ENCODE measurements at places on chromosomes 5 and 9.

DNA sequence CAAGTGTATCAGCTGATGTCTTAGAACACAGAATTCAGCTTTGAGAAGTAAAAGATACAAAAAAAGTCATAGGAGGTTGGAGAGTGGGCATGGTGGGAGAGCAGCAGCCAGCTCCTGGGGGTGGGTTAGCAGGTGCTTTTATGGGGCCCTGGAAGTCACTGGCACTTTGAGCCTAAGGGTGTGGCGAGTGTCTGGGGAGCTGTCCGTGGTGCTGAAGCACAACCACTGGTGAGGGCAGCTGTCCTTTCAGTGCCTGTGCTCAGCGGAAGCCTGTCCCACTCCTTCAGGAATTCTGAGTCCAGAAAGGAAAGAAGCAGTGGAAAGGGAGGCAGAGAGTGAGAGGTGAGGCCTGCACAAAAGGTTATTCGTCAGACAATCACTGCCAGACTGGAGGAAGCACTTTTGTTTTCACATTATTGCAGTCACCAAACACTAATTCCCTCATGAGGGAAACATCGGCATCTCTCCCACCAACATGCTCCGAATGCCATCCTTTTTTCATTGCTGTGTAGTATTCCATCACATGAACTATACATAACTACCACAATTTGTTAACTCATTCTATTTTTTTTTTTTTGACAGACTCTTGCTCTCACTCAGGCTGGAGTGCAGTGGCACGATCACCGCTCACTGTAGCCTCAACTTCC is 59.4 kb upstream of the RAPGEF1 start:
- peak; percentile 3 for DNase-seq

- DNase-seq: peak; percentile 19
Observed at GRCh38 chr5:123549256-123549904, 37.4 kb downstream of the CSNK1G3 start.

DNA sequence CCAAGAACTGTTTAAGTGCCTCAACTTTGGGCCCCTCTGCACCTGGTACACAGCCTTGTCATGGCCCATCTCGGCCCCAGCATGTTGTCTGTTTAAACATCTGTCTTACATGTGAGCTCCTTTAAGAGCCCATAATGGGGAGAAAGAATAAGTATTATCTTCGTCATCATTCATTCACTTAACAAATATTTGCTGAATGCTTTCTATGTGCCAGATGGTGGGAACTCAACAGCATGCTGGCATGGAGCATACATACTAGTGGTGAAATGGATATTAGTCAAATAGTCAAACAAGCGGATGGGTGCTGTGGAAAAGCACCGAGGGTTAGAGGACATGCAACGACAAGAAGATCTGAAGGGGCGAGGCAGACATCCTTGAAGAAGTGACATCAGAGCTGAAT is 54.5 kb downstream of the GABBR2 start:
- no peak for DNase-seq

- no peak for DNase-seq
Observed at GRCh38 chr5:52895572-52896413, 93.4 kb upstream of the ITGA2 start.

DNA sequence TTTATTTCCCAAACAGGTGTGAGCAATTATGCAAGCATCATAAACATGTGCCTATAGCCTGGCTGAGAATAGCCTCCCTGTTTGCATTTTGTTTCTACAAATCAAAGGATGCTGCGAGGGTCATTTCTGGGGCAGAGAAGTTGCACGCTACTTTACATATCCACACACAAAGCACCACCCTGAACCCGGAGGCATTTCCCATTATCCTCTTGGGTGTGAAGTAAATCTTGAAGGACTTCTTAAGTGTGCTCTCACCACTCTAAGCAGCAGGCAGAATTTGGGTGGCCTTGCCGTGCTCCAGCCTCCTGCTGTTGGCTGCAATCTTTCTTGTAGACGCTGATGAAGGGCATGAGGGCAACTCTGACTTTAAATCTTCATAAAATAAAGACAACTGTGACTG is 124.0 kb upstream of the TLE4 start:
- no peak for DNase-seq

- no peak for DNase-seq
Observed at GRCh38 chr9:34049630-34050384, 1.1 kb upstream of the UBAP2 start.

DNA sequence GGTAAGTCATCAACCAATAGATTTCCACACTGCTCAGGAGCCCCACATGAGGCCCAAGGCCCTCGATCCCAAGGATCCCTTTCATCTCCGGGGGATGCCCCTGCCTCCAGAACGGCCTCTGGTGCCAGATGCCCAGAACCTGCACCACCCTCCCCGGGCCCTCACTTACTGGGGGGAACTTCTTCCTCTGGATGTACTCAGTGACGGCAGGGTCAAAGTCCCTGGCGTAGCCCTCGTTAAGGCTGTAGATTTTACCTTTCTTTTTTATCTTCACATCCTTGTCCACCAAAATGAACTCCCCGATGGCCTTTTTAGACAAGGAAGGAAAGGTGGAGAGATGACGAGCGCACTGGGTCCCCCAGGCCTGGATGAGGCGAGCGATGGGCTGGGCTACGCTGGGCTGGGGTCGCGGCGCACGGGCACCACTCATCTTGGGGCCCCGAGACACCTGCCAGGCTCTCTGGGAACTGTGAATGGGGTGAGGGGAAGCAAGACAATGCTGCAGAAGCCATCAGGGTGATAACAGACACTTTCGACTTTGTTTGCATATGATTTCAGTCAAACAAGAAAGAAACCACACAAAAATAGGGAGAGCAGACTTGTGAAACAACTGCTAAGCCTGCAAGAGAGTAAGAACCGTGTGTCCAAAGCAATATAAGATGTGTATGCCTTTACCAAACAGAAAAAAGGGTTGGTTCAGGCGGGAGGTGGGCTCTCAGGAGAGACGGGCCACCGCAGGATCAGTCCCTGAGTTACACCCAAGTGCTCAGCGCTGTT is 13.2 kb upstream of the FBP2 start:
- no peak for DNase-seq

DNA sequence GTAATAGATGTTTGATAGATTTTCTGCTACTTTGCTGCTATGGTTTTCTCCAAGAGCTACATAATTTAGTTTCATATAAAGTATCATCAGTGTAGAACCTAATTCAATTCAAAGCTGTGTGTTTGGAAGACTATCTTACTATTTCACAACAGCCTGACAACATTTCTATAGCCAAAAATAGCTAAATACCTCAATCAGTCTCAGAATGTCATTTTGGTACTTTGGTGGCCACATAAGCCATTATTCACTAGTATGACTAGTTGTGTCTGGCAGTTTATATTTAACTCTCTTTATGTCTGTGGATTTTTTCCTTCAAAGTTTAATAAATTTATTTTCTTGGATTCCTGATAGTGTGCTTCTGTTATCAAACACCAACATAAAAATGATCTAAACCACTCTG is 35.1 kb upstream of the CCDC152 start:
- DNase-seq: no peak

GRCh38 chr9:108838017-108838416 is 17.8 kb downstream of the ACTL7B start:
- no peak for DNase-seq

DNA sequence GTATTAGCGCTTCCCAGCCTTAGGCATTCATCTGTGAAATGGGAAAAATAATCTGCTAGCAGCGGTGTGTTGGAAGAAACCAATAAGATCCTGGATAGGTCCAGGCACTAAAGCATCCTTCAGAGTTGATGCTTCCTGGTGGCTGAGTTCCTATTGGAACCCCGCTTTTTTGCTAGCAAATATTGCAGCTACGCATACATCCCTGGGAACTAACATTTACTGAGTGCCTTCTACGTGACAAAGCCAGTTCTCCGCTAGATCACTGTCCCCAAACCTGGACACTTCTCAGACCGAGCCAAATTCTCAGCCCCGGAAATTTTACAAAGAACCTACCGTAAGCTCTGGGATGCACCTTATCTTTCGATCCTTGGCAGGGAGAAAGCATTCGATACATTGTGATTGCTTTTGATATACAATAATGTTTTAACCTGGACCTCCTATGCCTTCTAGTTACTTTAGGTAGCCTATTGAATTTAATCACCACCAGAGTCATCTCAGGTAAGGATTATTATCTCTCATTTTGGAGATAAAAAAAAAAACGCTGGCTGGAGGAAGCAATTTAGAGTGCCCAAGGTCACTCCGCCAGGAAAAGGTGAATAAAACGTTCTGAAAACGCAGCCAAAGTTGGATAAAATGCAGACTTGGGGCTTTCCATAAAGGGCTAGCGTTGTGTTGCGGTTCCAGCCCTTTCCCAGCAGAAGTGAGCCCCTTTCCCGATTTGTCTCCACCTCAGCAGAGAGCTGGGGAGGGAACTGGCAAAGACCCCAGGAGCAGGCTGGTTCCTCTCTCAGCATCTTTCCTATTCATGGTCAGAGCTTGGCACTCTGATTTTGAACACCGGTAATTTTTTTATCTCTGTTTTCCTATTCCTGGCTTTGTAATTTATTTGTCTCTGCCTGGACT is 2.6 kb upstream of the MSX2 start:
- no peak for DNase-seq

DNA sequence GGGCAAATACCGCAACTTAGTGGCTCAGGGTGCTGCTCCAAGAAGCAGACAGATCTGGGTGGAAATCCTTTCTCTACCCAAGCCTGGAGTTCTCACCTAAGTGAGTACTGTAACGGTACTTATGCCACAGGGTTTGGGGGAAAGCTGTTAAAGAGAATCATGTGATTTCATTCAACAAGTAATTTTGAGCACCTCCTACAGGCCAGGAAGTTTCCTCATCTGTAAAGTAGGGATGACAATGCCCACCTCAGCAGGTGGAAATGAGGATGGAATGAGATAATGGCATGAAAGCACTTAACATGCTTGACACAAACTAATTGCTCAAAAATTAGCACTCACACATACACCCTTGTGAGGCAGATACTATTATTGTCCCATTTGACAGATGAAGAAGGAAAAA is 114.1 kb downstream of the JAKMIP2 start:
- DNase-seq: no peak

DNA sequence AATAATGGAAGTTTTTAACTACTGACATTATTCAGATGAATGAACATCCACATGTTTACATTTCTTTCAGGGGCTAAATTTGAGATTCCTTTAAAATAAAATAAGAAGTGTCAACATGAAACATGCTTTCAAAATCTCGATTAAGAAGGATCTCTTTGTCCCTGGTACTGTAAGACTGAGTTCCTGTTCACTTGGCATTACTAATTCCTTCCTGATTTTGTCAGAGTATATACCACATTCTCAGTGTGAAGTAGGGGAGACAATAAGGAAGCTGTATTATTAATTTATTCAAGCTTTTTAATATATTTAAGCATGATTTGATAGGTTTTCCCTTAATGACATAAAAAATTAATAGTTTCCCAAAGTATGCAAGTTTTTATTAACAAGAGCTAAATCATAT is 81.5 kb upstream of the GRHPR start:
- DNase-seq: no peak

GRCh38 chr5:65916636-65917035 is 9.7 kb upstream of the ERBIN start:
- no peak for DNase-seq

GRCh38 chr5:110687485-110687884 is 39.0 kb downstream of the TMEM232 start:
- DNase-seq: no peak

- DNase-seq: no peak
Observed at GRCh38 chr5:102700120-102700831, 54.8 kb upstream of the PAM start.

GRCh38 chr5:116411101-116411571 is 163.5 kb downstream of the SEMA6A start:
- no peak for DNase-seq

GRCh38 chr5:169595172-169595820 is 11.7 kb downstream of the SPDL1 start:
- DNase-seq: no peak

- no peak for DNase-seq
Observed at GRCh38 chr9:23777328-23777727, 48.7 kb downstream of the ELAVL2 start.

DNA sequence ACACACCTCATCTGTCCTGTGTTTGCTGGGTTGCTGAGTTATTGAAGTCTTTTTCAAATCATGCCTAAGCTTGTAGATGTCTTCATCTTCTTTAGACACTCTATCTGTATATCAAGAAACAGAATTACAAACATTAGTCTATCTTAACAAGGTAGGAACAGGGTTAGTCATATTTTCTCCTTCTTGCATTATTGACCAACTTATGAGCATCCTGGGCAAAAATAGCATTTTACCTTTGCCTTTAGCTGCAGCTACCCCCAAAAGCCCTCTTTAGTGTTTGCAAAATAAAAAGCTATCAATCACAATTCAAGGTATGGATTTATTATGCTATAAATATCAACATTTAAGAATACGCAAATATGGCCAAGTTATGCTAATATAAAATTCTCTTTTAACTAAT is 3.4 kb downstream of the PLK2 start:
- no peak for DNase-seq

GRCh38 chr5:163660486-163660885 is 155.1 kb downstream of the MAT2B start:
- DNase-seq: no peak

- DNase-seq: no peak
Observed at GRCh38 chr9:69532396-69532795, 139.8 kb downstream of the APBA1 start.

- DNase-seq: no peak
Observed at GRCh38 chr9:4927701-4928100, 57.4 kb upstream of the JAK2 start.

DNA sequence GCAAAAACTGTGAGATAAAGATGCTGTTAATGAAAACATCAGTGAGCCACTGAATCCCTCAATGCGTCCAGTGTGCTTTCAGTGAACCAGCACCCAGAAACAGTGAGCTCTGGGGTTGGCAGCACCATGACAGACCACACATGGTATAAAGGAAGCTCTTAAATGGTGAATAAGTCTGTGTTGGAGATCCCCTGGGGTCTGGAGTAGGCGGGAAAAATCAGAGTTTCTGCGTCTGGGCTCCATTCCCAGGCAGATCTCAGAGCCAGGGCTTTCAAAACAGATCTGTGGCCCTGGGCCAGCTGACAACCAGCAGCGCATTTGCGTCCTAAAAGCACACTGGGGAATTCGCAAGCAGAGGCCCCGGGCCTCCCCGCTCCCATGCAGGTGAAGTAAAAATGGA is 233.5 kb downstream of the FRMD3 start:
- DNase-seq: no peak

GRCh38 chr9:94443032-94443722 is 111.7 kb upstream of the PCAT7 start:
- no peak for DNase-seq

DNA sequence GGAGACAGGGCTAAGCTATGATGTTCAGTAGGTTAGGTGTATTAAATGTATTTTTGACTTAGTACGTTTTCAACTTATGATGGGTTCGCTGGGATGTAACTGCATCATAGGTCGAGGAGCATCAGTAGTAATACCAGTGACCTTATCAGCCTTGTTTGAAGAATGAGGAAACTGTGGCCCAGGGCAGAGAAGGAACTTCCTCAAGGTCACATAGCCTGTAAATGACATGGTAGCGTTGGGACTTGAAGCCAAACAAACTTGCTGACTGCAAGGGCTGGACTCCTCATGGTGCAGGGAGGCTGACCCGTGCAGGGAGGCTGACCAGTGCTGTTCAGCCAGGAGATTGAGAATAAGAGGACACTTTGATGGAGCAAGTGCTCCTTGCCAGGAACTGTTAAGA is 21.3 kb upstream of the PTPN3 start:
- DNase-seq: no peak

GRCh38 chr9:83538172-83538889 is at the start of gene FRMD3:
Gene FRMD3 (minus strand): TSS chr9:83538401. CDS start chr9:83538231, 170 bp downstream.
- no peak for DNase-seq

- DNase-seq: no peak
Observed at GRCh38 chr5:608429-609370, 3.4 kb upstream of the CEP72 start.
